ENCODE measurements at places on chromosomes 12 and 14.

- DNase-seq = no peak
Measured at GRCh38 chr12:42631513-42631912, 42.0 kb upstream of the PRICKLE1 start.

- peak; percentile 22 for DNase-seq
Measured at GRCh38 chr14:106843951-106844483, 1317.6 kb downstream of the TMEM121 start.

- DNase-seq = no peak
Measured at GRCh38 chr12:75891072-75891471, 140.5 kb downstream of the PHLDA1 start.

DNA sequence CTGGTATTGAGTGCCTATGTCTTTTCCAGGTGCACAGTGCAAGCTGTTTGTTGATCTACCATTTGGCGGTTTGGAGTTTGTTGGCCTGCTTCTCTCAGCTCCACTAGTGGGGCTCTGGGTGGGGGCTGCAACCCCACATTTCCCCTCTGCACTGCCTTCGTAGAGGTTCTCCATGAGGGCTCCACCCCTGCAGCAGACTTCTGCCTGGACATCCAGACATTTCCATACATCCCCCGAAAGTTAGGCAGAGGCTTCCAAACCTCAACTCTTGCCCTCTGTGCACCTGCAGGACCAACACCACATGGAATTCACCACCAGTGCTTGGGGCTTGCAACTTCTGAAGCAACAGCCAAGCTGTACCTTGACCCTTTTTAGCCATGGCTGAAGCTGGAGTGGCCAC, 1024.1 kb downstream of the TMTC2 start:
- DNase-seq = no peak

- DNase-seq = no peak
Measured at GRCh38 chr14:56124327-56124726, 6.1 kb downstream of the PELI2 start.

- DNase-seq = no peak
Measured at GRCh38 chr14:52315355-52315718, 1.2 kb downstream of the PTGER2 start.

DNA sequence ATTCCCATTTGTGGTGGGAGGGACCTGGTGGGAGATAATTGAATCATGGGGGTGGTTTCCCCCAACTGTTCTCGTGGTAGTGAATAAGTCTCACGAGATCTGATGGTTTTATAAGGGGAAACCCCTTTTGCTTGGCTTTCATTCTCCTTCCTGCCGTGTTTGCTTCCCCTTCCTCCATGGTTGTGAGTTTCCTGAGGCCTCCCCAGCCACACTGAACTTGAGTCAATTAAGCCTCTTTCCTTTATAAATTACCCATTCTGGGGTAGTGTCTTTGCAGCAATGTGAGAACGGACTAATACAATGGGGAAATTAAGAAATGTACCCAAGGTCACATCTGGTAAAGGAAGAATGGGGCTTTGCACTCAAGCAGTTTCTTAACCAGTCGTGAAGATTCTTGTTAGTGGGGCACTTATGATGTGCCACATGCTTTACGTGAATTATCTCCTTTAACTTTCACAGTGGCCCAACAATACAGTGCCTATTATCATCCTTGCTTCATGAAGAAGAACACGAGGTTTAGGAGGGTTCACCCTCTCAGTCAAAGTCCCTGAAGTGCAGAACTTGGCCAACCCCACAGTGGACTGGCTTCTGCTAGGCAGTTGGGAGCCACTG, 234.3 kb downstream of the EFCAB11 start:
- no peak for DNase-seq

Measured in WERI-Rb-1 (cell line).